ENCODE measurements at places on chromosomes 6 and 20.

DNA sequence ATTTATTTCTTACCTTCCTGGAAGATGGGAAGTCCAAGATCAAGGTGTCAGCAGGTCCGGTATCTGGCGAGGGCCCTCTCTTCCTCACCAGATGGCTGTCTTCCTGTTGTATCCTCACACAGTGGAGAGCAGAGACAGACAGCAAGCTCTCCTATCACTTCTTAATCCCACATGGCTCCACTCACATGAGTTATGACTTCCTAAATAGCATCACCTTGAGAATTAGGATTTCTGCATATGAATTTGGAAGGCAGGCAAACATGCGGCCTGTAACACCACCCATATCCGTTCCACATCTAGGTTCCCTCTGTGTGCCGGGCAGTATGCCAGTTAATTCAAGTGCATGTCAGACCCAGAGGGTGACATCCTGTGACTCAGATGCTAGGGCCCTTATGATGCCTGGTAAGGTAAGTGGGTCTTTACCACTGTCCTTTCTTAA lies 2.1 kb downstream of the RAET1E start:
- no peak for DNase-seq

GRCh38 chr6:157263146-157263545 lies 60.2 kb downstream of the TMEM242 start:
- no peak for DNase-seq

DNA sequence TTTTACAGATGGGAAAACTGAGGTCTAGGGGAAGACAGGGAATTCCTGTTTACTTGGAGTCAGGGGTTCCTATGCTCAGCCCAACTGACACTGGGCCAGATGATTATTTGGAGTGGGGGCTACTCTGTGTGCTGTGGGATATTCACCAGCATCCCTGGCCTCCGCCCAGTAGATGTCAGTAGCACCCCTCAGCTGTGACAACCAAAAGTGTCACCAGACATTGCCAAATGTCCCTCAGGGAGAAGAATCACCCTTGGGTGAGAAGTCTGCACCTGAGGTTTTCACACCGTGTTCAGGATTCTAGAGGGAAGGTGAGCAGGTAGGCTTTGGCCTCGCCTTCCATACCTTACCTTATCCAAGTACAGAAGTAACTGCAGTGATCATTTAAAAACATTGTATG lies 27.6 kb downstream of the CDH26 start:
- no peak for DNase-seq

- DNase-seq, result no peak
These were observed 125.0 kb upstream of the MLIP start for GRCh38 chr6:53986165-53986720.

DNA sequence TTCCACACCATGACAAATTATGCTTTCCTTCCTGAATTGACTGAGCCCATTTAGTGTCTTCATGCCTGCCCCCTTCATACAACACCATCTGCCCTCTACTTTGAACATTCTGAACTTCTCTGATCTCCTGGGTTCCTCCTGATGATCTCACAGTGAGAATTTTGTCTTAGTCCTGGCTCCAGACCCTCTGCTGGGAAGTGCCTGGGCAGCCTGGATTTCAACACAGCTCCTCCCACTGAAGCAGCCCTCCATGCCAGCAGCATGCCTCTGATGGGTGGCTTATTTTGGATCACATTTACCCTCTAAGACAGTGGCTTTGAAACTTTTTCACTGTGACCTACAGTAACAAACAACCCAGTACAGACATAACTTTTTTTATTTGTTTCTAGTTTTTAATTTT lies 41.5 kb downstream of the DSE start:
- DNase-seq, result no peak

DNA sequence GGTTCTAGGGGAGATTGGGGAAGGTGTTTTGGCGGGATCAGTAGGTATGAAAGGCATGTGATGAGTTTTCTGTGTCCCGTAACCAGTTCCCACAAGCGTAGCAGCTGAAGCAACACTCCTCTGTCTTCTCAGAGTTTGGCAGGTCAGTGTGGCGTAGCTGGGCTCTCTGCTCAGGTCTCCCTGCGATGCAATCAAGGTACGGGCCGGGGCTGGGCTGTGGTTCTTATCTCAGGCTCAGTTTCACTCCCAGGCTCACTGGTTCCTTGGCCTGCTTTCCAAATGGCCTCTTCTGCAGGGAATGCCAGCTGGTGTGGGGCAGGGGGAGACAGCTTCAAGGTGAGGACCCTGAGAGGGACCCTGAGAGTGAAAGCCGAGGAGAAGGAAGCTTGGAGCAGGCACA lies 280.7 kb downstream of the CDH4 start:
- no peak for DNase-seq

- no peak for DNase-seq
These were observed 128.0 kb downstream of the INSM1 start for GRCh38 chr20:20495729-20496503.

DNA sequence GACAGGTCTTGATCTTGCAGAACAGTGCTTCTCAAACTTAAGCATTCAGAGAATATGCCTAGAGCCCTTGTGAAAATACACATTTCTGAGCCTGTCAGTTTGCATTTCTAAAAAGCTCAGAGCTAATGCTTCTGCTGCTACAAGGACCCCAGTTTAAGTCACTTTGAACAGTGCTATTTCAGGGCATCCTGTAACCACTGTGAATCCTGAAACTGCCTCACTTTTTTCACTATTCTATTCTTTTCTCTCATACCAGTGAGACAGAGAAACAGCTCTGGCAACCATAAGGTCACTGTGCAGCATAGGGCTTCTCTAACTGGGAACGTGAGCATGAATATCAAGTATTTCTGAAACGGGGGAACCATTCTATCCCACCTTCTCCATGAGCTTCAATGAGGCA lies 51.2 kb downstream of the LGSN start:
- DNase-seq, result no peak
